ENCODE measurements at places on chromosomes 12 and 14.

DNA sequence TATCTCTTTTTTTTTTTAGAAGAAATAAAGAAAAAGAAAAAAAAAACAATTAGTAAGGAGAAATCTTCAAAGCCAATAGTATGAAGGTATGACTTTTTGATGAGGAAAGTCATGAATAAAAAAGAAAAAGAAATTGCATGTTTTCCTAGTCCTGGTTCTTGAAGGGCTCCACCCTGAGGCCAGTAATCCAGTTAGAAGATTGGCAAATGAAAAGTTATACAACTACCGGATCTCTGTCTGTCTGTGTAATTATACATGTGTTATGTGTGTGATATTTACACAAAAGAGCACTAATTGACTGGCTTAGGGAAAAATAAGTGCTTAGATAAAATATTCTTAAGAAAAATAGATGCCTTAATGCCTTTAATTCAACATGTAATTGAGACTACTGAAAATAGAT, 28.4 kb downstream of the SDR9C7 start:
- no peak overlapping the region for H3K4me3 ChIP-seq
- DNase-seq = no peak
- no peaks in the 10 kb centered on the region for H3K4me1 ChIP-seq

DNA sequence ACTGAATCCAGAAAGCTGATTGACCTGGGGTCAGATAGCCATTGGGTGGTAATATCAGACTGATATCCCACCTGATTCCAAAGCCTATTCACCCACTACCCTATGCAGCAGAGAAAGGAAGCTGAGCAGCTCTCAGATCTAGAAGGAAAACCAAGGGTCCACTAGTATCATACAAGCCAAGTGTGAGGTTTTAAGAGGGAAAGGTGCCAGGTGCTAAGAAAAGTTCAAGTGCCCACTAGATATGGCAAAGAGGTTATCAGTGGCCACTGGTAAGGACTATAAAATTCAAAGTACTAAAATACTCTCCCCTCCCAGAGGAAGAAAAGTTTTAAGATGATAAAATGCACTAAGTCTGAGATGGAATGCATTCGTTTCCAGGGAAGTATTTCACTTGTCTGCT, 85.6 kb downstream of the PPM1H start:
- no peaks in the 10 kb centered on the region for H3K36me3 ChIP-seq
- no peak for DNase-seq
- peaks cover 13% of the 10 kb centered on the region for H3K4me1 ChIP-seq
- H3K4me3 ChIP-seq = no peak overlapping the region
- no peak overlapping the region for H3K27ac ChIP-seq

DNA sequence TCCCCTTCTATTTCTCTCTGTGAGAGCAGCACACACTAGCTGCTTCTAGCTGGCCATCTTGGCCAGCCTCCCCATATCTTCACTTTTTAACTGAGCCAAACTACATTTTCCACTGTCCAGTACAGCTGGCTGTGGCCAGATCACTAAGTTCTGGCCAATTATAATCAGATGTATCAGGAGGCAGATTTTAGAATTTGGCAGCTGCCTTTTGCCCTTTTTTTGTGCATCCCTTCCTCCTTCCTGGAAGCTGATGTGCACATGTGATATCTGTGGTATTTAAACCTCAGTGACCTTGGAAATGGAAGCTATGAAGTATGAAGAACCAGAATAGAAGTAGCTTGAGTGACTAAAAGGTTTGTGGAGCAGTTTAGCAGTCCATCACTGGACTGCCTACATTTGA, 49.8 kb upstream of the ANO6 start:
- no peaks in the 10 kb centered on the region for H3K27me3 ChIP-seq
- no peaks in the 10 kb centered on the region for H3K36me3 ChIP-seq
- no peak overlapping the region for H3K4me3 ChIP-seq
- no peak for DNase-seq

DNA sequence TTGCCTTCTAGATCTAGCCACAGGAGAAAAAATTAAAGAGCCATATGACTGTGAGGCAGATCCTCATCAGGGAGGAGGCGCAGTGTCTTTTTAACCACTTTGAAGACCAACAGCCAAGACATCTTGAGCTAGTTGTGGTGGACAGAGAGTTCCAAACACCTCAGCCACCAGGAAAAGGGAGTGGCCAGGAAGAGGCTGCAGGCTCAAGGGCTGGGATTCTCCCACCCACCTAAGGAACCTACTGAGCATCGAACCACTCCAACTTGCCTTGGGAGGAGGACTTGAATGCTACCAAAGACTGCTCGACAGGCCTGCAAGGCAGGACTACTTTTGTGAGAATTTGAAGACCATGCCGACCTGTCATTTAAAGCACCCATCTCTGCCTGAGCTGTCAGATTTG, 14.5 kb upstream of the MDM2 start:
- no peak for DNase-seq
- no peaks in the 10 kb centered on the region for H3K4me1 ChIP-seq
- H3K27ac ChIP-seq = no peak overlapping the region

GRCh38 chr12:109861689-109862314, 18.5 kb downstream of the GLTP start:
- no peak for DNase-seq
- no peaks in the 10 kb centered on the region for H3K36me3 ChIP-seq
- no peak overlapping the region for H3K27ac ChIP-seq
- peaks cover 3% of the 10 kb centered on the region for H3K4me1 ChIP-seq
- H3K27me3 ChIP-seq = no peaks in the 10 kb centered on the region

DNA sequence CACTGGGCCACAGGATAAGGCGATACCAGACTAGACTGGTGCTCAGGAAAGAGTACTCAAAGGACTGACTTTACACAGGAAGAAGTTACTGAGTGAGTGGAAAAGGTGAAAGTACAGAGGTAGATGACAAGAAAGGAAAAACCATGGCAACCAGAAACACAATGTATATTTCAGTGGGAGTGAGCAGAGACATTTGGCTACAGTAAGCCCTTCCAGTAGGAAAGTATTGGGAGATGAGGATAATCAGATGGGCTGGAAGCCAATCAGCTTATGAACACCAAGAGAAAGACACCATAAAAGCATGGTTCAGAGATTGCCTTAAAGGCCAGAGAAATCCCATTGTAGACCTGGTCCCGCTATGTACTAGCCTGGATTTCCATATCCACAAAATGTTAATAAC, 51.6 kb downstream of the TMTC1 start:
- H3K36me3 ChIP-seq = no peaks in the 10 kb centered on the region
- no peak for DNase-seq
- H3K4me1 ChIP-seq = no peaks in the 10 kb centered on the region

DNA sequence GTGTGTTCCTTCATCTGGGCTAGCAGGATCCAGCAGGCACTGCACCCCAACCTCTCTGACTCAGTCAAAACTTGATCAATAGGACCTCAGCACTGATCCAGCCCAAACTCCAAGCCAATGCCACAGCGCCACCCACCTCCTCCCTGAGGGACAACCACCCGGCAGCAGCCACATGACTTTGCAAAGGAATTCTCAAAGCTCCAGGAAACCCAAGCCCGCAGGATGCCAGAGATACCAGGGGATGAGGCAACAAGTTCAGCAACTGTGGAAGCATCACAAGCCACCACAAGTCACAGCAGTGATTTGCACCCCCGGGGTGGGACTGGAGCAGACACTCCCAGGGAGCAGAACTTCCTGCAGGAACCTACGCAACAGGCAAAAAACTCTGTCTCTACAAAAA, 37.3 kb downstream of the ACTN1 start:
- H3K4me3 ChIP-seq = no peak overlapping the region
- H3K27ac ChIP-seq = no peak overlapping the region
- H3K36me3 ChIP-seq = no peaks in the 10 kb centered on the region
- DNase-seq = peak; percentile 82
- H3K27me3 ChIP-seq = no peaks in the 10 kb centered on the region

DNA sequence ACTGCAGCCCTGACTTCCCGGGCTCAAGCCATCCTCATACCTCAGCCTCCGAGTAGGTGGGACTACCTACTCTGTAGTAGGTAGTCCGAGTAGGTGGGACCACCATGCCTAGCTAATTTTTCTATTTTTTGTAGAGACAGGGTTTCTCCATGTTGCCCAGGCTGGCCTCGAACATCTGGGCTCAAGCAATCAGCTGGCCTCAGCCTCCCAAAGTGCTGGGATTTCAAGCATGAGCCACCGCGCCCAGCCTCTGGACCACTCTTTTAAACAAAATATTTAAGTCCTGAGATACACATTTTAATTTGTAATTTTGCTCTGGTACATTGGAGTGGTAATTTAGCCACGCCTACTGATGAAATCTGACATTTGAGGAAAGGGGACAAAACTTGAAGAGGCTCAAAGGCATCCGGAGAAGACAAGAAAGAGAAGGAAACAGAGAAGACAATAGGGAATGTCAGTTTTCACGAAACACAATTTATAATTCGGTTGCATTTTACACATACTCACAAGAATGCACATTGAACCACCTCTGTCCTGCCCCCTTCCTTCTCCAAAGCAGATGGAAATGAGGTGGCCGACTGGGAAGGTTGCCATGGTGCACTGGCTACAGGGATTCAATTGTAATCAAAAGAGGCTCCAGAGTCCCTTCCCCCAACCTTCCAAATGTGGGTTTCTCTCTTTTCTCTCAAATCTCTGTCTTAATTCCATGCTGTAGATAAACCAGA, 9.7 kb upstream of the TUBA1A start:
- H3K4me1 ChIP-seq = peaks cover 16% of the 10 kb centered on the region
- H3K4me3 ChIP-seq = no peak overlapping the region
- H3K27ac ChIP-seq = no peak overlapping the region
- H3K36me3 ChIP-seq = no peaks in the 10 kb centered on the region
- H3K27me3 ChIP-seq = no peaks in the 10 kb centered on the region

DNA sequence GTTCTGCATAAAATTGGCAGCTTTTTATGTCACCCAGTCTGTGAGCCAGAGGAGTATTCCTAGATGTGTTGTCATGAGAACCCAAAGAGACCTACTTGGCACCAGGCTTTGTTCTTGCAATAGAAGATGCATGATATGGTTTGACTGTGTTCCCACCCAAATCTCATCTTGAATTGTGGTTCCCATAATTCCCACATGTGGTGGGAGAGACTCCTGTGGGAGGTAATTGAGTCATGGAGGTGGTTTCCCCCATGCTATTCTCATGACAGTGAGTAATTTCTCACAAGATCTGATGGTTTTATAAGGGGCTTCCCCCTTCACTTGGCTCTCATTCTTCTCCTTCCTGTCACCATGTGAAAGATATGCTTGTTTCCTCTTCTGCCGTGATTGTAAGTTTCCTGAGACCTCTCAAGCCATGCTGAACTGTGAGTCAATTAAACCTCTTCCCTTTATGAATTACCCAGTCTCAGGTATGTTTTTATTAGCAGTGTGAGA, 572.0 kb upstream of the ATP2B1 start:
- no peak overlapping the region for H3K4me3 ChIP-seq
- H3K4me1 ChIP-seq = no peaks in the 10 kb centered on the region
- H3K27me3 ChIP-seq = no peaks in the 10 kb centered on the region
- H3K27ac ChIP-seq = no peak overlapping the region

DNA sequence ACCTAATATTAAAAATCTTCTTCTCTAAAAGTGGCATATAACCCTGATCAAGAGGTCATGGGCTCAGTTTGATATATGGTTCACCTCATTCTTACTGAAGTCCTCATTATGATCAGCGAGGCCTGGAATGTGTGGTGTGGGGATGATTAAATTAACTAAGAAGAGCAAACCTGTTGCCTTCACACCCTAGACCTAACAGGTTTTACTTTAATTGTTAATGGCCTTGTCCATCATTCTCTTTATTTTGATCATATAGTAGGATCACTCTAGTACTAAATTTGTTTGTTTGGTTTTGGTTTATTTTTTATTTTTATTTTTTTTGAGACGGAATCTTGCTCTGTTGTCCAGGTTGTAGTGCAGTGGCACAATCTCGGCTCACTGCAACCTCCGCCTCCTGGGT, 43.5 kb downstream of the VEZT start:
- no peak for DNase-seq
- H3K27ac ChIP-seq = no peak overlapping the region
- peaks cover 3% of the 10 kb centered on the region for H3K36me3 ChIP-seq
- H3K4me3 ChIP-seq = no peak overlapping the region
- no peaks in the 10 kb centered on the region for H3K27me3 ChIP-seq
- H3K4me1 ChIP-seq = peaks cover 5% of the 10 kb centered on the region

DNA sequence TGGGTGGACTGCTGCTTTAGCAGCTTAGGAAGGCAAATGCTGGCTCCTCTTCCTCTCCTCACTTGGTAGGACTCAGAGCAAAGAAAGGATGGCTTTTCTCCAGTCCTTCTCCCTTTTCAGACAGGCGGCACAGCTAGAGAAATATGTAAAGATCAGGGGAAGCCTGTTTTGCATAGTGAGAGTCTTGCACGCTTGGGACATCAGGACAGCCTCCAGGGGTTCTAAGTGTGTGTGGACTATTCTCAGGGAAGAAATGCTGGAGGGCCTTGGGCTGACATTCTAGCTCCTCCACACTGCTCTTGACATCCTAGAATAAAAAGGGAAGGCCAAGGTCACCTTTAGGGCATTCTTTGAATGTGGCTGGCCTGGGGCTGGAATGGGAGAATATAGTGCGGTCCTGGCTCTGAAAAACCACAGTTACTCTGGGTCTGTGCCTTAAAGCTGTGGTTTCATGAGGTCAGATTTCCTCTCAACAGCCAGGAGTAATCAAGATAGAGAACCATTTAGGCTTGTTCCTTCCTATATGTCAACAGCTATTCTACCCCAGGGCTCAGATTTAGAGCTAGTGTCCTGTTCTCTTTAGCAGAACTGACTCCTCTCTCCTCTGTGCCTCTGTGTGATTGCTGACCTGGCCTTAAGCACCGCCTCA, 24.3 kb downstream of the CMA1 start:
- H3K27me3 ChIP-seq = no peaks in the 10 kb centered on the region
- H3K27ac ChIP-seq = no peak overlapping the region
- no peak overlapping the region for H3K4me3 ChIP-seq
- no peaks in the 10 kb centered on the region for H3K36me3 ChIP-seq
- peaks cover 3% of the 10 kb centered on the region for H3K4me1 ChIP-seq

- peaks cover 15% of the 10 kb centered on the region for H3K27me3 ChIP-seq
- peak overlapping the region; percentile 59 for H3K4me3 ChIP-seq
- DNase-seq = no peak
- 0 out of 2 replicates have a peak, but pooled peaks cover 5% of the 10 kb centered on the region for H3K36me3 ChIP-seq
- no peak overlapping the region for H3K27ac ChIP-seq
These were observed 469 bp downstream of the NGB start for GRCh38 chr14:77270361-77271112.

GRCh38 chr12:109462868-109463692, 14.0 kb downstream of the KCTD10 start:
- H3K27me3 ChIP-seq = no peaks in the 10 kb centered on the region
- DNase-seq = no peak
- H3K4me3 ChIP-seq = no peak overlapping the region
- peak overlapping the region; percentile 6 for H3K27ac ChIP-seq

- no peaks in the 10 kb centered on the region for H3K36me3 ChIP-seq
- no peak for DNase-seq
These were observed 250.2 kb downstream of the ANO2 start for GRCh38 chr12:5694759-5695409.

- H3K4me1 ChIP-seq = no peaks in the 10 kb centered on the region
- no peak overlapping the region for H3K27ac ChIP-seq
- no peaks in the 10 kb centered on the region for H3K36me3 ChIP-seq
- no peak overlapping the region for H3K4me3 ChIP-seq
- no peaks in the 10 kb centered on the region for H3K27me3 ChIP-seq
These were observed 138.5 kb upstream of the SRRM4 start for GRCh38 chr12:118842866-118843265.

- no peaks in the 10 kb centered on the region for H3K36me3 ChIP-seq
- H3K27me3 ChIP-seq = no peaks in the 10 kb centered on the region
- no peaks in the 10 kb centered on the region for H3K4me1 ChIP-seq
- H3K27ac ChIP-seq = no peak overlapping the region
- DNase-seq = no peak
These were observed 82.2 kb downstream of the DAD1 start for GRCh38 chr14:22506778-22507351.

GRCh38 chr12:122117979-122118378, 39.4 kb downstream of the MLXIP start:
- no peaks in the 10 kb centered on the region for H3K27me3 ChIP-seq
- no peak overlapping the region for H3K4me3 ChIP-seq
- no peaks in the 10 kb centered on the region for H3K36me3 ChIP-seq
- DNase-seq = no peak
- H3K27ac ChIP-seq = no peak overlapping the region

All from H1 (cell line).